ENCODE measurements at places on chromosomes 3 and 15. TPM values are rescaled to one million over a fixed set of nuclear protein-coding genes. Genes with fewer than 3 reads are reported as not detected.

Gene DLEC1
- total RNA-seq = 0.74 TPM

Gene CCR3
- not detected for total RNA-seq

Gene TEX55
- not detected for total RNA-seq

Gene SCAANT1
- total RNA-seq = not detected

Gene SH2D7
- total RNA-seq = not detected

Gene KBTBD13
- not detected for total RNA-seq

Gene ESYT3
- 0.74 TPM for total RNA-seq

Gene LMLN
- 8.6 TPM for total RNA-seq
